NCI-H1930 (cell line): ENCODE measurements at places on chromosomes 13 and 19.

DNA sequence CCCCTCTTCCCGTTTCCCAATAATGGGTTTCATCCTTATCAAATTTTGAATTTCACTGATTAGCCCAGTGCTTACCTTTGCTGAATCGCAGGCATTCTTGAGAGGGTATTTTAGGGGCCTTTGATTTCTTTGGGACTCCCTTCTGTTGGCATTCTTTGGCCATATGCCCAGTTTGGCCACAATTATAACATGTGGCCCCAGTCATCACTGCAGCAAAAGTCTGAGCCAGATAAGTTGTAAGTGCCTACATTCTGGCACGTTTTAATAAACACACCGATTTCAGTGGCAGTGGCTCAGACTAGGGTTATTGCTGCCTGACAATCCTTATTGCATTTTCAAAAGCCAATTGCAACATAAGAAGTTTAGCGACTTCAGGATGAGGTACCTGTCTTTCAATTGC lies 41.4 kb downstream of the ZNF726 start:
- DNase-seq = no peak

GRCh38 chr13:99546878-99547277 lies 45.6 kb downstream of the TM9SF2 start:
- DNase-seq = no peak

GRCh38 chr19:49421039-49421877 lies 2.0 kb downstream of the PTH2 start:
- DNase-seq = peak; percentile 60

- DNase-seq = no peak
Observed at GRCh38 chr19:18293642-18294466, 12.4 kb upstream of the JUND start.

DNA sequence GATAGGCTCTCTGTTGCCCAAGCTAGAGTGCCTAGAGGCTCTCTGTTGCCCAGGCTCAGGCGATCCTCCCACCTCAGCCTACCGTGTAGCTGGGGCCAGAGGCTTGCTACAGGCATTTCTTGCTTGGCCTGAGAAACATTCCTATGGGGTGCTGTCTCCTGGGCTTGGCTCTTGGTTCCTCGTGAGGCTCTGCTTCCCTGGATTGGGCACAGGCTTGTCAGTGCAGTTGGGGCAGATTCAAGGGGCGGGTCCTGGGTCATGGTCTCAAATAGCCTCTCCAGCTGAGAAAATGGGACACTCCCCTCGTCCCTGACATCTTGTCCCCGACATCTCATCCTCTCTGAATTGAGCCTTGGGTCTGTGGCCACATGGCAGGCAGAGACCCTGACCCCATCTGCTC lies 4.9 kb downstream of the TSSK6 start:
- no peak for DNase-seq

DNA sequence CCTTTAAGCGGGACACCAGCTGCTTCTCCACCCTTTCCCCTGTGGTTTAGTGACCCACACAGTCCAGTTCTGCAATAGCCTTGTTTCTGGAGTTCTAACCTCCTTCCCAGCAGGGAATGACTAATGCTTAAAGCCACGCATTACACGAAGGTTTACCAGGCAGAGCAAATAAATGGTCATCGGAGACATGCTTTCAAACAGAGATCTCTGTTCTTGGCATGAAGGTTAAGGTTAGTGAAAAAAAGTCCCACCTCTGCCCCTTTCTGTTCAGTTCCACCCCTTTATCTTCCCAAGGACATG lies 25.3 kb upstream of the MEDAG start:
- no peak for DNase-seq

DNA sequence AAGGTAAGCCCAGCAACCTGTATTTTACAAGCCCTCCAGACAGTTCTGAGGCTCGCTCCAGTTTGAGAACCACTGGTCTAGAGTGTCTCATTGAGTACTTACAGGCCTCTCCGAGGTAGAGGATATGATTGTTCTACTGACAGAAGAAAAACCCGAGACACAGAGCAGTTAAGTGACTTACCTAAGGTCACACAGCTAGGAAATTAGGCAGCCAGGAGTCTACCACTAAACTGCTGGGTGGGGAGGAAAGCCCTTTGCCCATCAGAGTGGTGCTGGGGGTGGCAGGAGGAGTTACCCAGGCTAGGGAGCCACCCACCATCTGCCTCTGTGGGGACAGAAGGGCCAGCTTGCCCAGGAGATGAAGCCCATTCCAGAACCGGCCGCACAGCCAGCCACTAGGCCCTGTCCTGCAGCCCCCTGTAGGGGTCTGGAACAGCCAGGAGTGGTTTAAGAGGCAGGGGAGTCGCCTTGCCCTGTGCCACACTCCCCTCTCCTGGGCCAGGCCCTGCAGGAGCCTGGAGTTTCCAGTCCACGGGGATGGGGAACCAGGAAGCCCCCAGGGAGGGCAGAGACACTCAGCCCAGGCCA lies 703 bp downstream of the RASGRP4 start:
- DNase-seq = no peak

GRCh38 chr19:46659151-46660007 lies 1.6 kb downstream of the DACT3 start:
- DNase-seq = no peak

DNA sequence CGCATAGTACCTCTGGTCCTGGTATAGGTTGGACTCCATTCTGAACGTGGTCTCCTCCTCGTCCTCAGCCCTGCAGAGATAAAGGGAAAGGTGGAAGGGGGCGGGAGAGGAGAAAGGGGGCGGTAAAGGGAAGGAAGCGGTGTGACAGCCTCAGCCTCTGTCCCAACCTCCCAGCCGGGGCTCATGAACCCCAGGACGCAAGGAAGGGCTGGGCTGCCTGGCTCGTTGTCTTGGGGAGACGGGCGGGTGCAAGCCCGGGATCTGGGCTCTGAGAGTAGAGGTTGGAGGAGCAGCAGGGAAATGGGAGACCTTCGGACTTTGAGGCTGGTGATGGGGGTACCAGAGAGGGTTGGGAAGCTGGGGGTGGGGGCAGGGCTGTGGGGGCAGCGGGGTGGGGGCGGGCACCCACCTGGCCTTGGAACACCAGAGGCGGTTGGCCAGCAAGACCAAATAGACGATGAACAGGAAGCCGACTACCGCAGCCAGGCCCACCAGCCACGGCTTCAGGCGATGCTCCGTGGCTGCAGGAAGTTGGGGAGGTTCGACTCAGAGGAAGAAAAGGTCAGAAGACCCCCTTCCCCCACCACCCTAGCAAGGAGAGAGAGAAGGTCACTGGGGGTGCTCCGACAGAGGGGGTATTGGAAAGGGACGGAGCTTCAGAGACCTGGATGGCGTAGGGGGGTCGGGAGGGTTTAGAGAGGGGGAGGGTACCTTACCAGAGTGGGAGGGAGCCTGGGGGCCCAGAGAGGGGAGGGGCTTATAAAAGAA lies 1.7 kb downstream of the SMIM24 start:
- DNase-seq = no peak

DNA sequence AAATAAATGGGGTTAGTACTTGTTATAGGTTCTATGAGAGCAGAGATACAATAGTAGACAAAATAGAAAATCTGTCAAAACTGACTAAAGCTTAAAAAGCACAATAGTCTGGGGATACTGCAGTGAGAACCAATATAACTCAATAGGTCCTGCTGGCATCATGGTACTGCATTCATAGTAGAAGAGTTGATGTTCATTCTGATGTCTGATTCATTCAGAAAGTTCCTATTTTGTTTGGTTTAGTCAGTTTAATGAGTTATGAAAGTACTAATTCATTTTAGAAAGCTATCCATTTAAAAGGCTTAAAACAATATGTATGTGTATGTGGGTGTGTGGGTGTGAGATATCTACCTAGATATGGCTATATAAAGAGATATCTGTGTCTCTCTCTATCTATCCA lies 152.8 kb downstream of the LHFPL6 start:
- no peak for DNase-seq
